Upper lobe of left lung (tissue), 6 donors: ENCODE measurements at places on chromosomes 2 and 18. TPM values are rescaled to one million over a fixed set of nuclear protein-coding genes. Genes with fewer than 3 reads are reported as not detected.
A peak's percentile ranks its signal among the peaks of the same experiment; 100 is the strongest.

DNA sequence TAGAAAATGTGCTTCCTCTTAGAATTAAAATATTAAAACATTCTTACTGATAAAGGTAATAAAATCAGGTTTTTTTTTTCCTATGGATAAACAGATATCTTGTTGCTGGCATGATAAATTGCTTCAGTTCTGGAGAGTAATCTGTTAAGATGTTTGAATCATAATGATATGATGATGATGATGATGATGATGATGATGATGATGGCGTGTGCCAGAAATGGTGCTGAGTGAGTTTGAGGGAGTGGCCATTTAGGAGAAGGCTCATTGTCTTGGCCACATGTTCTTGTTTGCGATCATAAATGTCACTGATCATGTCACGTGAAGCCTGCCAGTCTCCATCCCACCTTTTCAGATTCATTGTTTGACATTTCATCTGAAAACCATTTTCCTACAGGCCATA lies 35.0 kb downstream of the ADAM23 start:
- no peak for DNase-seq
- H3K4me3 ChIP-seq: no peak overlapping the region
- H3K4me1 ChIP-seq: no peaks in the 10 kb centered on the region
- no peaks in the 10 kb centered on the region for H3K36me3 ChIP-seq

GRCh38 chr2:236956641-236957040 lies 129.0 kb upstream of the COPS8 start:
- no peak overlapping the region for H3K4me3 ChIP-seq
- DNase-seq: no peak
- no peaks in the 10 kb centered on the region for H3K27me3 ChIP-seq
- H3K36me3 ChIP-seq: no peaks in the 10 kb centered on the region
- no peak overlapping the region for H3K27ac ChIP-seq

DNA sequence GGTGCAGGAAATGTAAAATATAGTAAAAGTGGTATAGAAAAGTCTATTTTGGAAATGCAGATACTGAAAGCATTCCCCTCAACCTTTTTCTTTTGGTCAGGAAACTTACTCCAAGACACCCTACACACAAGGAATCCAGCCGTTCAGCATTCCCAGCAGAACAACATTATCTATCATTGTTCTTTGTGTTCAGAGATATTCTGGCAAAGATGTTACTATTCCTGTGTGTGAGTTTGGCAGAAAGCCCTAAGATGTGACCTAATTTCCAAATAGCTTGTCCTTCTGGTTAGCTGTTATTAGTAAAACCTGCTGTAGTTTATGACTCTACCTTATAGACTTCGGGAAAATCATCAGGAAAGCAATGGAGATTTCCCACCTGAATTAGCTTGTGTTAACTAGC lies 78.1 kb upstream of the PELI1 start:
- H3K27ac ChIP-seq: no peak overlapping the region
- no peak for DNase-seq
- H3K36me3 ChIP-seq: no peaks in the 10 kb centered on the region
- H3K27me3 ChIP-seq: no peaks in the 10 kb centered on the region
- H3K4me3 ChIP-seq: no peak overlapping the region
- peaks cover 12% of the 10 kb centered on the region for H3K4me1 ChIP-seq

- no peaks in the 10 kb centered on the region for H3K36me3 ChIP-seq
- no peak overlapping the region for H3K27ac ChIP-seq
- no peaks in the 10 kb centered on the region for H3K27me3 ChIP-seq
- no peaks in the 10 kb centered on the region for H3K4me1 ChIP-seq
- DNase-seq: no peak
Measured at GRCh38 chr2:129481306-129482219, 497.9 kb upstream of the RAB6C start.

DNA sequence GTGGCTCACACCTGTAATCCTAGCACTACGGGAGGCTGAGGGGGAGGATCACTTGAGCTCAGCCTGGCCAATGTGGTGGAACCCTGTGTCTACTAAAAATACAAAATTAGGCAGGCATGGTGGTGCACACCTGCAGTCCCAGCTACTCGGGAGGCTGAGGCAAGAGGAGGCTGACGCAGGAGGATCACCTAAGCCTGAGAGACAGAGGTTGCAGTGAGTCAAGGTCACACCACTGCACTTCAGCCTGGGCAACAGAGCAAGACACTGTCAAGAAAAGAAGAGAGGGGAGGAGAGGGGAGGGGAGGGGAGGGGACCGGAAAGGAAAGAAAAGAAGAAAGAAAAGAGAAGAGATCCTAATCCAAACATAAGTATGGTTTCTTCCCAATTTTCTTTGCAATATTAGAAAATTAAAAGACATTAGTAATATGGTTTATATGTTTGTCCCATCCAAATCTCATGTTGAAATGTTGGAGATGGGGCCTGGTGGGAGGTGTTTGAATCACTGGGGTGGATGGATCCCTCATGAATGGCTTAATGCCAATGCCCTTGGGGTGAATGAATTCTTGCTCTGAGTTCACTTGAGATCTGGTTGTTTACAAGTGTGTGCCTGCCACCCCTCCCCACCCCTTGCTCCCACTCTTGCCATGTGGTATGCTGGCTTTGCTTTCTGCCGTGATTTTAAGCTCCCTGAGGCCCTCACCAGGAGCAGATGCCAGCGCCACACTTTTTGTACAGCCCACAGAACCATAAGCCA lies 50.7 kb downstream of the TRIP12 start:
- H3K27me3 ChIP-seq: no peaks in the 10 kb centered on the region
- H3K4me3 ChIP-seq: no peak overlapping the region
- no peak overlapping the region for H3K27ac ChIP-seq
- peaks cover 10% of the 10 kb centered on the region for H3K4me1 ChIP-seq
- peaks cover 4% of the 10 kb centered on the region for H3K36me3 ChIP-seq

GRCh38 chr2:84832772-84833461 lies 48.0 kb downstream of the TRABD2A start:
- H3K27me3 ChIP-seq: no peaks in the 10 kb centered on the region
- no peaks in the 10 kb centered on the region for H3K4me1 ChIP-seq
- H3K27ac ChIP-seq: no peak overlapping the region
- DNase-seq: peak; percentile 52
- H3K36me3 ChIP-seq: no peaks in the 10 kb centered on the region

GRCh38 chr18:36352384-36352783 lies 54.9 kb downstream of the FHOD3 start:
- H3K27me3 ChIP-seq: no peaks in the 10 kb centered on the region
- DNase-seq: no peak
- no peak overlapping the region for H3K27ac ChIP-seq
- H3K36me3 ChIP-seq: no peaks in the 10 kb centered on the region
- no peaks in the 10 kb centered on the region for H3K4me1 ChIP-seq
- no peak overlapping the region for H3K4me3 ChIP-seq

GRCh38 chr2:104850361-104851290 lies 3.3 kb upstream of the POU3F3 start:
- no peaks in the 10 kb centered on the region for H3K36me3 ChIP-seq

DNA sequence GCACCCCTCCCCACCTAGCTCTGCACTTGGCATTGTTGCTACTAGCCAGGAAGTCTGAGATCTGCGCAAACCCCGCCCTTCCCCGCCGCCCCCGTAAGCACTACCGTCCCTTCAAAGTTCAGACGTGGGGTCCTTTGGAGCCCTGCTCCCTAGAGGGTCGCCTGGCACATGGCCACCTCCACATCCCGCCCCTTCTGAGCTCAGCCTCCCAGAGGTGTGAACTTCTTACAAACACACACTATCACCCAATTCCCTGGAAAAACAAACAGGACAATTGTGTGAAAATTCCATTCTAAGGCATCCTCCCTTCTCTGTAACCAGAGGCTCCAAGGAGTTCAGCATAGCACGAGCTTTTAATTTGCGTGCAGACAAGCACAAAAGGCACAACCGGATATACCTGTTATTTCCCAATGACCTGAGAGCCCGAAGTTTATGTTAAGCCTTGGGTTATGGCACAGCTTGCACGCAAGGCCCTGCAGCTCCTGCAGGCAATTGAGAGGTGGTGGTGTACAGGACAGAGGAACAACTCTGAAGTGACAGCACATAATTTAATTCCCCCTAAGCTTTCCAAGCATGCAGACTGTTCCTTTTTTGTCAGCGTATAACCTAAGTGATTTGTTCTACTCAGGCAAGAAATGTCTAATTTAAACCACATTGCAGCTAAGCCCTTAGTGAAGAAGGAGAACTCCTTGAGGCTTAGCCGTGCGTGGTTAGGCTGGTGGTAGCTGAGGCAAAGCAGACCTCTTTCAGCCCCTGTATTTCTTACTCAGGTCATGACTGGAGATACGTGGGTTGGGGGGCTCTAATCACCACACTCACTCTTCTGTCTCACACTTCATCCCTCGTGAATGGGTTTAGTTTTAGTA lies 20.3 kb upstream of the CYP1B1 start:
- H3K36me3 ChIP-seq: no peaks in the 10 kb centered on the region
- H3K27ac ChIP-seq: peak overlapping the region; percentile 75
- DNase-seq: peak; percentile 76
- H3K4me3 ChIP-seq: no peak overlapping the region
- peaks cover 35% of the 10 kb centered on the region for H3K4me1 ChIP-seq

DNA sequence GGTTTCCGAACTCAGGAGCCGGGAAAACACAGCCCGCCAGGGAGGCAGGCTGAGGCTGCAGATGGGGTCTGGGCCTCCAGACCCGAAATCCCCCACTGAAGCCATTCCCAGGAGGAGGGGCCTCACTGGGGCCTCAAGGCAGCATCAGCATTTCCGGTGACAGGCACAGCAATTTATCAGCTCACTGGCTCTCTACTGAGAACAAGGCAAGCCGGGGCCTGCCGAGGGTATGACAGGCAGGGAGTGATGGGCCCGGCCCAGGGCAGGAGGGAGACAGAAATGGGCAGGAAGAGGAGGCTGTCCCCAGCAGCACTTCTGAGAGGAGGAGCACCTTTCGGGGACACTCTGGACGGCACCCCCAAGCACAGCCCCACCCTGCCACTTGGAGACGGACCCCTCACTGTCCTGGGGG lies 12.5 kb downstream of the SDC1 start:
- no peak overlapping the region for H3K4me3 ChIP-seq
- peak overlapping the region; percentile 77 for H3K27ac ChIP-seq
- H3K27me3 ChIP-seq: no peaks in the 10 kb centered on the region
- no peak for DNase-seq

DNA sequence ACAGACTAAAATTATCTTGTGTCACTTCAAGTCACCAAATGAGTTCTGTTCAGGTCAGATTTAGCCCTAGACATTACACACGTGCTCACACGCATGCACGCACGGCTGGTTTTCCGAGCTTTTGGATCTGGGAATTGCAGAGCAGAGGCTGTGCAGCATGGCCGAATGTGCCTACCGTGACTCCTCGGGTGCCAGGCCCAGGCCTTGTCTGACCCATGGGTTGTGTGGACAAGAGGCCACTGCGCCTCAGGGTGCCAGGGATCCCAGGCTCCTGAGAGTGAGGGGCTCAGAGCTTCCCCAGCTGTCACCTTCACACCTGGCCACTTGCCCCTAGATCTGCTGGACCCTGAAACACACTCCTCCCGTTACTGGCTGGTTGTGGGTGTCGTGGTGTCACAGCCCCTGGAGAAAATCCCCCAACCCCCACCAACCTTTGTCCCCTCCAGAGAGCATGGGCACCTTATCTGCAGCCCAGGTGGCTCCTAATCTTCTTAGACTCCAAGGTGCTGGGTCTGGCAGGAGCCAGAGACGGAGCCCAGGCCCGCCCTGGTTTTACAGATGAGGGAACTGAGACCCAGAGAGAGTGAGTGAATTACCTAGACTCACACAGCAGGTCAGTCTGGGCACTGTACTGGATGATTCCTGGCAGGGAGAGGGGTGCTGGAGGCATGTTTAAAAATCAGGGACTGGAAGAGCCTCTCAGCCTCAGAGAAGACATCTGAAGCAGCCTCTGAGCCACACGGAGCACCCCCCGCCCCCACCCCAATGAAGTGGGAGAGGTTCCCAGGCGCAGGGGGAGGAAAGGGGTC lies 56.8 kb downstream of the ATOH8 start:
- H3K27ac ChIP-seq: peak overlapping the region; percentile 76
- peaks cover 18% of the 10 kb centered on the region for H3K4me1 ChIP-seq
- no peaks in the 10 kb centered on the region for H3K27me3 ChIP-seq
- DNase-seq: peak; percentile 36
- H3K36me3 ChIP-seq: no peaks in the 10 kb centered on the region

GRCh38 chr18:64115881-64116280 lies 33.0 kb downstream of the LINC00305 start:
- H3K4me1 ChIP-seq: peaks cover 4% of the 10 kb centered on the region
- no peak overlapping the region for H3K27ac ChIP-seq
- H3K4me3 ChIP-seq: no peak overlapping the region
- H3K36me3 ChIP-seq: no peaks in the 10 kb centered on the region
- no peaks in the 10 kb centered on the region for H3K27me3 ChIP-seq
- no peak for DNase-seq

GRCh38 chr18:54945576-54946125 lies 13.6 kb downstream of the CCDC68 start:
- H3K27ac ChIP-seq: peak overlapping the region; percentile 83
- H3K27me3 ChIP-seq: no peaks in the 10 kb centered on the region
- no peak overlapping the region for H3K4me3 ChIP-seq
- DNase-seq: no peak
- no peaks in the 10 kb centered on the region for H3K36me3 ChIP-seq

- H3K27ac ChIP-seq: no peak overlapping the region
- no peak for DNase-seq
- H3K4me3 ChIP-seq: no peak overlapping the region
- H3K36me3 ChIP-seq: no peaks in the 10 kb centered on the region
- H3K4me1 ChIP-seq: no peaks in the 10 kb centered on the region
- H3K27me3 ChIP-seq: no peaks in the 10 kb centered on the region
Measured at GRCh38 chr2:29238497-29238896, 123.3 kb downstream of the CLIP4 start.

DNA sequence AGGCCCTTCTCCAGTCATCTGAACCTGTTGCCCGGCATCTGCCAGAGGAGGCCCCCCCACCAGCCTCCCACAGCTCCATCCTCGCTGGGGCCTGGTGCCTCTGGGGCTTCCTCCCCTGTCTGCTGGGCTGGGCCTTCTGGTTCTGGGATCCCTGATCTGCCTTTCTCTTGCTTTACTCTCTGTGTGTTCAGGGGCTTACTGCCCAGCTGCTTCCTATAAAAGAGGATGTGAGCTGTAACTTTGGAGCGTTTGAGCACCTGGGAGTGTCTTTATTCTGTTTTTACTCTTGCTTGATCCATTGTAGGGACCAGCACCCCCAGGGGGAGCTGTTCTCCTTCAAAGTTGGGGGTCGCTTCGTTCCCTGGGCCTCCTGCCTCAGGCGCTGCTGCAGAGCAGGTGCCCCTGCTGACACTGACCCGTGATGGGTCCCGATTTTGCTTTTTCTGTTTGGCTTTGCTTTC lies 23.1 kb upstream of the FAHD2A start:
- no peaks in the 10 kb centered on the region for H3K36me3 ChIP-seq
- H3K27me3 ChIP-seq: no peaks in the 10 kb centered on the region
- DNase-seq: no peak
- no peak overlapping the region for H3K27ac ChIP-seq
- H3K4me1 ChIP-seq: no peaks in the 10 kb centered on the region

Gene ATP9B
- total RNA-seq: 124 TPM

Gene ACVR2A
- 34.5 TPM for total RNA-seq

Gene FAP
- total RNA-seq: 1.5 TPM

Gene SERPINB13
- not detected for total RNA-seq

Gene TEKT4
- 2.1 TPM for total RNA-seq

Gene DYSF
- 24.7 TPM for total RNA-seq
